ENCODE measurements at places on chromosomes 6 and 20. TPM values are rescaled to one million over a fixed set of nuclear protein-coding genes. Genes with fewer than 3 reads are reported as not detected.

Gene COL21A1
- 0.76 TPM for total RNA-seq

Gene TRERF1
- 8.0 TPM for total RNA-seq

Gene SIRPG
- not detected for total RNA-seq

Gene PSORS1C2
- total RNA-seq, result not detected

Gene PGC
- not detected for total RNA-seq

Gene GJA1
- 74.7 TPM for total RNA-seq

Gene FAM83C
- 0.06 TPM for total RNA-seq

Gene CDSN
- total RNA-seq, result not detected

Gene PRPH2
- total RNA-seq, result not detected

Gene MCCD1
- not detected for total RNA-seq

Gene ZC2HC1B
- not detected for total RNA-seq

Gene EHMT2
- total RNA-seq, result 25.9 TPM

Gene F13A1
- total RNA-seq, result not detected

Gene C6orf52
- total RNA-seq, result 1.1 TPM

Gene DCBLD1
- 37.2 TPM for total RNA-seq

Gene PROCR
- total RNA-seq, result 134 TPM

Gene TRMT6
- total RNA-seq, result 42.4 TPM

Gene ANKRD66
- not detected for total RNA-seq

Gene BPI
- not detected for total RNA-seq

Gene ABHD16A
- total RNA-seq, result 19.4 TPM

Gene SLC44A4
- total RNA-seq, result 0.16 TPM

Gene CGA
- total RNA-seq, result 0.21 TPM

Gene ITPA
- 147 TPM for total RNA-seq

Gene SDC4
- 119 TPM for total RNA-seq

Gene BFSP1
- 4.1 TPM for total RNA-seq

Gene HLA-G
- total RNA-seq, result not detected

Gene TENT5A
- total RNA-seq, result 1.1 TPM

Gene SPATA25
- total RNA-seq, result 0.28 TPM

Gene PSMB1
- 241 TPM for total RNA-seq

Gene CASS4
- total RNA-seq, result not detected

Gene TBX18
- 20.5 TPM for total RNA-seq

Gene SRSF12
- 1.5 TPM for total RNA-seq
